NCI-H2081 treated with DMSO at 0.1 percent for 48 hours (cell line): ENCODE measurements at places on chromosomes 2 and 18.

GRCh38 chr18:57644540-57644939 is 22.9 kb upstream of the NARS1 start:
- DNase-seq: no peak

GRCh38 chr2:196099916-196100315 is 31.3 kb upstream of the DNAH7 start:
- DNase-seq: no peak

DNA sequence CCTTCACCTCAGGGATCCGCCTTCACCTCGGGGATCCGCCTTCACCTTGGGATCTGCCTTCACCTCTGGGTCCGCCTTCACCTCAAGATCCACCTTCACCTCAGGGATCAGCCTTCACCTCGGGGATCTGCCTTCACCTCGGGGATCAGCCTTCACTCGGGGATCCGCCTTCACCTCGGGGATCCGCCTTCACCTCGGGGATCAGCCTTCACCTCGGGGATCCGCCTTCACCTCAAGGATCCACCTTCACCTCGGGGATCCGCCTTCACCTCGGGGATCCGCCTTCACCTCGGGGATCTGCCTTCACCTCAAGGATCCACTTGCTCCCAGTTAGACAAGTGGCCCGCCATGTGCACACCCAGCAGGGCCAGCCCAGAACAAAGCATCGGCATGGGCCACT is 7.3 kb downstream of the KIF1A start:
- DNase-seq: no peak

- DNase-seq: no peak
Measured at GRCh38 chr2:235725016-235725489, 231.2 kb downstream of the AGAP1 start.

DNA sequence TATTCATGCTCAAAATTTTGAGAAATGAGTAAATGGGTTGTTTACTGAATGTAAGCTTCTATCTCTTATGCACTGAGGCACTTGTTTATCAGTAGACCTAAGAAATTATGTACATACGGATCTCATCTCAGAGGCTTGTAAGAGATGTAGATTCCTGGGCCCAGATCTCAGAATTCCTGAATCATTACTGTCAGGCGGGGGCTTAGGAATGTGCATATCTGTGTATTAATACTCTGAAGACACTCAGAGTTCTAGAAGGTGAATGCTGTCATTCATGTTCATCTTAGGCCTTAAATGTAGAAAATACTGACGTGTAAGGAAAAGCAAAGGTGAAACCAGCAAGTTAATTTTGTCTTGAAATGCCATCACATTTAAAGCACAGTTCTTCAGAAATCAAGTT is 169.6 kb downstream of the FMNL2 start:
- DNase-seq: no peak

DNA sequence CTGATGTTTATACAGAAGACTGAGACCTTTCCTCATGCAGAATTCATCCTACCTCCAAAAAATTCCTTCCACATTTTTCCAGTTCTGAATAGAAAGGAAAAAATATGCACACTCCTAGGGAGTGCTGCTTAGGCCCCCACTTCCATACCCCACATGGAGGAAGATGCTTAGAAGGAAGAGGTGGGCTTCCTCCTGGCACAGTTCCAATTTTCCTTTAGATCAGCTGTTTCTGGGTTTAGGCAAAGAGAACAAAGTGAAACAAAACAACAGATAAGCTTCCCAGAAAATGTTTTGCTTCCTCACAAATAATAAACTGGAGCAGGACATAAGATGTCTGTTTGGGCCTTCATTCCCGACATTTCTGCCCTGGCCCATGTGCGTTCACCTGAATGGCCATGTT is 172.6 kb downstream of the PRPF40A start:
- DNase-seq: no peak

- DNase-seq: no peak
Measured at GRCh38 chr2:20634507-20635112, 16.3 kb downstream of the HS1BP3 start.

DNA sequence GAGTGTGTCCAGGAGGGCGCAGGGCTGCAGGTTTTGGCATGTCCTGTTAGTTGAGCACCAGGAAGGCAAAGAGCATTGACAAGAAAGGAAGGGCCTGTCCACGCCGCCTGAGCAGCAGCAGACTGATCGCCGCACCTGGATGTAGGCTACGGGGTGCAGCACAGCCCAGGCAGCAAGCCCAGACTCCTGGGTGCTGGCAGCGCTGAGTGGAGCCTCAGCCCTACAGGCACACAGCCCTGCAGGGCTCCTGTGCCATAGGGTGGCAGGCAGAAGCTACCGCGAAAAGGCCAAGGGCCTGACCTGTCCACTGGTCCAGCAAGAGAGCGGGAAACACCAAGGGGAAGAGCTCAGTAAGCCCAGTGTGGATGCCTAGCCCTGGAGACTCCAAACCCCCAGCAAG is 198.0 kb downstream of the HDAC4 start:
- DNase-seq: no peak

- peak; percentile 27 for DNase-seq
Measured at GRCh38 chr18:62131301-62131909, 55.5 kb downstream of the PIGN start.

DNA sequence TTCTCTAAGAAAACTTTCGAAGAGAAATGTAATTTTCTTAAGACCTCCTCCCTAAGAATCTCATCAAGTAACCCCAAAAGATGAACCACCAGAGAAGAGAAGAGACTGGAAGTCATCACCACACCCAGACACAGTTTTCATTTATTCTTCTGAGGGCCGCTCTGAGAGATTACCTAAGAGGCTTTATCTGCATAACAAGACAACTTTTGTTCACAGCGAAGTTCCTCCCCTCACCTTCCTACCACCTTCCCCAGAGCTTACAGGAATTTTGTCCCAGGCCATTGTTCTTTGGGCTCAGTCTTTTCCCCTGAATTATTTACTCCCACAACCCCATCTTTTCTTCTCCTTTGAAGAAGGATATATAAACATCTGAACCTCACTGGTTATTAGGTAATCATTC is 92.8 kb downstream of the AKAIN1 start:
- DNase-seq: no peak

DNA sequence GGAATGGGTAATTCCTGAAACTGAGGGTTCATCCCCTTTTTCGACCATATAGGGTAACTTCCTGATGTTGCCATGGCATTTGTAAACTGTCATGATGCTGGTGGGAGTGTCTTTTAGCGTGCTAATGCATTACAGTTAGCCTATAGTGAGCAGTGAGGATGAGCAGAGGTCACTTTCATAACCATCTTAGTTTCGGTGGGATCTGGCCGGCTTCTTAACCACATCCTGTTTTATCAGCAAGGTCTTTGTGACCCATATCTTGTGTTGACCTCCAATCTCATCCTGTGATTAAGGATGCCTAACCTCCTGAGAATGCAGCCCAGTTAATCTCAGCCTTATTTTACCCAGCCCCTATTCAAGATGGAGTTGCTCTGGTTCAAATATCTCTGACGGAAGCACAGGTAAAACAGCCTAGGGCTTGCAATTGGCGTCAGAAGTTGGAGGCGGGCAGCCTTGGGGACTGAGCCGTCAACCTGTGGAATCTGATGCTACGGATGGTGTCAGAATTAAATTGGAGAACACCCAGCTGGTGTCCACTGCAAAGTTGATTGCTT is 19.5 kb downstream of the RALBP1 start:
- DNase-seq: no peak

DNA sequence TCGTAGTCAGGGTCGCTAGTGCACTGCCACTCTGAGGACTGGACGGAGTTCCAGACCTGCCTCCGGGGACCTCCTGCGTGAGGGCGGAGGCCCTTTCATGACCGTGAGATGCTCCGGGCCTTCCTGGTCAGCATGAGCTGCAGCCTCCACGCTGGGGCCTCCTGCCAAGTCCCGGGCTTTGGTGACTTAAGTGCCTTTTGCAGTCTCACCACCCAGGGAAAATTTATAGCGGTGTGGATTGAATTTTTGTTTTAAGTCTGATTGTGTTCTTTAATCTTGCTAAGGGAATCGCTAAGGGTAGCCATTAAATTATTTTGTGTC is 33.6 kb downstream of the CHRNA1 start:
- no peak for DNase-seq

- DNase-seq: no peak
Measured at GRCh38 chr2:796141-796985, 119.2 kb upstream of the TMEM18 start.

DNA sequence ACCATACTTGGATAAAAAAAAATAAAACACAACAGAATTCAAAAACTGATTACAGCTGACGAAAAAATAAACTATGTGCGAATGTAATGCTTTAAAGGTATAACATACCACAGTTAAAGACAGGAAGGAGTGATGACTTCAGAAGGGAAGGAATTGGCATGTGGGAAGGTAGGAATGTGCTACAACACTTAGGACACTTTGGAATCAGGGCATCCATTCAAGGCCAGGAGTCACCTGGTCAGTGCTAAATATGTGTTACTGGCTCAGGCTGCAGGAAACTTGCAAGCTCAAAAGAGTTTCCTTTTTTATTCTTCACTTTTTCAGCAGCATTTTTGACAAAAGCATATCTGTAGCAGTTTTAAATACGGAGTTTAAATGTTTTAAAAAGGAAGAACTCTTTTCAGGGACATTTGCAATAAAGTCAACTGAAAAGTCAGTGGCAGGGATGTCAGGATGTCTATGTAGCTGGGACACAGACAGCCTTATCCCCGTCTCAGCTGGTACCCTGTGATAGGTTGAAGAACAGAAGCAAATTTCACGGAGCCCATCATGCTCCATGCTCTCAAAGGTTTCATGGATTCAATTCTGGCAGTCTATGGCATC is 138.0 kb upstream of the KLHL14 start:
- no peak for DNase-seq

- DNase-seq: no peak
Measured at GRCh38 chr2:19068206-19068605, 290.2 kb downstream of the OSR1 start.

GRCh38 chr2:239466061-239466754 is 65.4 kb upstream of the HDAC4 start:
- DNase-seq: no peak

DNA sequence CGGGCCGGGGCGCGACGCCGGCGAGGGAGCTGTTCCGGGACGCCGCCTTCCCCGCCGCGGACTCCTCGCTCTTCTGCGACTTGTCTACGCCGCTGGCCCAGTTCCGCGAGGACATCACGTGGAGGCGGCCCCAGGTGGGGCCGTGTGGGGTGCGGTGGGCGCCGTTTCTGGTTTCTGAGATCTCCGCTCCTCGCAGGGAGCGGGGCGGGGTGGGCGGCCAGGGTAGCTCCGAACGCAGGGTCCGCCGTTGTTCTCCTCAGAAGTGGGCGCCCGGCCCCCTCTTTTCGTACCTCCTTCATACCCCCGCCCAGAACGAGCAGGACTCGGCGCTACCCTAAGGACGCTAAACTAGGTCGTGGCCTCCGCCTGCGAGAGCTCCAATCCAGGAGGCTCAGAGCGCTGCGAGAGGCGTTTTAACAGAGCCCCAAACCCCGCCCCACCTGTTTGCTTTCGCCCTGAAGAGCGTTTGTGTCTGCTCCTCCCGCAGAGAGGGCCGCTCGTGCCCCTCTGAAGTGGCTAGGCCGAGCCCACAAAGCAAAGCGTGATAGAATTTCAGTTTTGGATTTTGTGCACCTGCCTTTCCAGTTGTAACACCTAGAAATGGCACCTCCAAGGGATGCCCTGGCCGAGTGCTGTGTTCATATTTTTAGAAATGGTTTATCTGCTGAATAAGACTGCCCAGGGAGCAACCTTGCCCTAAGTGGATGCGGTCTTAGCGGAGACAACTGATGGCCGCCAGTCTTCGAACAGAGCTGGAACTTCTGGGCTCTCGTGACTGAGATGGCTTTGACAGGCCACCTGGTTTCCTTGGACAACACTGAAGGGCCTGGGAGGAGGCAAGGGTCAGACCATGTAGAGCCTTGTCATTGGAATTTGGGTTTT is 626 bp downstream of the CAPN10 start:
- DNase-seq: no peak

GRCh38 chr2:44211183-44211582 is 42.5 kb downstream of the PPM1B start:
- DNase-seq: no peak

- DNase-seq: no peak
Measured at GRCh38 chr2:26269571-26270158, 24.9 kb downstream of the HADHB start.

GRCh38 chr2:2869553-2869952 is 508.1 kb downstream of the EIPR1 start:
- no peak for DNase-seq

DNA sequence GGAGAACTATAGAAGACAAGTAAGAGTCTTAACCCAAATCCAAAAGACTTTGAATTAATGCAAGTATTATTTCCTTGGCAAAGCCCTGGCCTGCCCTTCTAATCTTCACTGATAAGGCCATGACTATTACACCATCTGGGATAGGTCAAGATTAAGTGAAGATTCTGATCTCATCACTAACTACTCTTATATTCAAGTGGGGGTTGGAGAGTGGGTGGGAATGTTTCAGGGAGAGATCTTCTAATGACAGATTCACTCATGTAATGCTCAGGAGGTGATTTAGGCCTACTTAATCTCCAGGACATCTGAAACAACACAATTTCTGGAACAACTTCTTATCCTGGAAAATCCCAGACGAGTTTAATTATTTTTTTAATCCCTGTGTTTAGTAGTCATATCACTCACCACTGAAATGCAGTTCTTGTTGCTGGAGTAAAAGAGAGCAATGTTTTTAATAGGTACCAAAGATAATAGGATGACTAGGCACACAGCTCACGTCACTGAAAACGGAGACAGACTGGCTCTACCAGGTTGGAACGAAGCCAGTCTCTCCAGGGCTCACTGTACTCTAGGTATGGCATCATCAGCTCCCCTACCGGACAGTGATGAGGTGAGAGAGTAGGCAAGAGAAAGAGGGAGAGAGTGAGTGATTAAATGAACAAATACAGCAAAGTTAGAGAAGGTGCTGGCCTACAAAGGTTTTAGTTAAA is 133.1 kb downstream of the NCKAP5 start:
- DNase-seq: no peak

DNA sequence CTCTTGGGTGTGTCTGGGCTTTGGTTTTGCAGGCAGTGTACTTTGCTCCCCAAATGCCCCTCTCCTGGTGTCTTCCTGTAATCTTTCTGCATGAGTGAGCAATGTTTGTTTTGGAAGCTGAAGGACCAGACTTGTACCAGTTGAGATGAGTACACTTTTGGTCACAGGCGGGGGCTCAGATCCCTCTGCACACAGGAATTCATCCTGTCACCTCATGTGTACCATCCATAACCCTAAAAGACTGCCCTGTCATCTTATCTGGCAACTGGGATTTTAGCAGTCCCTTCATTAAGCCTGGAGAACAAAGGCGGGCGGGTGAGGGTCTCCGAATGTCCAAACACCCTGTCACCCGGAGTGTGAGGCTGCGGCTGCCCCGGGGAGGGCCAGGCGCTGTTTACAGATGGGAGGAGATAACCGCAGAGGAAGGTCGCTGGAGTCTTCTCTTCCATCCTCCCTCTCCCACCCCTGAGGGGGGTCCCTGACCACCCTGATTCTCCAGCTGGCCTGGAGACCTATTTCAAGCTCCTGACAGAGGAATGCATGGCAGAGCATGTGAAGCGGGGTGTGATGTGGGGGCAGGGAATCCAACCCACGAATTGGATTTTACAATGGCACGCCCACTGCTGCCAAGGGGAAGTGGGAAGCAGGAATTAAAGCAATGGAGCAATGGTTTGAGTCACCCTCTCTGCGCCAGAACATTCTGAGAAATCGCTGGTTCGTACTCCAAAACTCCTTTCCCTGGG is 158.2 kb upstream of the MYCN start:
- DNase-seq: no peak

- no peak for DNase-seq
Measured at GRCh38 chr2:160703648-160704585, 210.3 kb upstream of the RBMS1 start.
